Mucosa of descending colon (tissue), 3 donors: ENCODE measurements at places on chromosomes 2 and 18.

GRCh38 chr2:178213991-178214390 lies 19.7 kb downstream of the OSBPL6 start:
- DNase-seq, result no peak

- peak; percentile 74 for DNase-seq
These were observed 27.5 kb downstream of the SIX2 start for GRCh38 chr2:44981714-44982108.

DNA sequence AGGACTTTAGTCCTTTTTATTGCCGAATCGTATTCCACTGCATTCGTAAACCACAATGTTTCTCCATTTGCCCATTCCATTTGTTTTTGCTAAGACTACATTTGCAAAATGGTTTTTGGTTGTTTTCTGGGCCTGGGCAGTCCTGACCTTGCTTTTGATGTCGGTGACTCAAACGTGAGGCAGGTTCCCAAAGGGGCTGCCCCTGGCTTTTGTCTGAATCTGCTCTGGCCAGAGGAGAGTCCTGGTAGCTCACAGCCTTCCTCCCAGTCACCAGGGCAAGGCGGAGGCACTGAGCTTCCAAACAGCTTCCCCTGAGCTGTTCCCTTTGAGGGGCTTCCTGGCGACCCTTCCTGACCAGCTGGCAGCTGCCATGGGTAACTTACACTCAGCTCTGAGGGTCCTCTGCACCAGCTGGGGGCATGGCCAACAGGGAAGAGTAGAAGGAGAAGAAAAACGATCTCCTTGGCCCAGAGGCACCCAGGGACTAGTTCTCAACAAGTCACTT lies 47.8 kb downstream of the EDAR start:
- no peak for DNase-seq

- no peak for DNase-seq
These were observed 560.7 kb upstream of the CRIM1 start for GRCh38 chr2:35794796-35795450.
